ENCODE measurements at places on chromosomes 2 and 18.

DNA sequence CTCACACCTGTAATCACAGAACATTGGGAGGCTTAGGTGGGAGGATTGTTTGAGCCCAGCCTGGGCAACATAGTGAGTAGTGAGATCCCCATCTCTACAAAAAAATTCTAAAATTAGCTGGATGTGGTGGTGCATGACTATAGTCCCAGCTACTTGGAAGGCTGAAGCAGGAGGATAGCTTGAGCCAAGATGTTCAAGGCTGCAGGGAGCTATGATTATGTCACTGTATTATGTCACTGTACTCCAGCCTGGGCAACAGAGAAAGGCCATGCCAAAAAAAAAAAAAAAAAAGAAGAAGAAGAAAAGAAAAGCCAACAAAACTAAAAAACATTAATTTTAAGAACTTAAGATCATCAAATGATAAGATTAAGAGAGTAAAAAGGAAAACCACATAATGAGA, 17.4 kb upstream of the NCOA1 start:
- no peak overlapping the region for H3K4me3 ChIP-seq
- H3K36me3 ChIP-seq, result no peaks in the 10 kb centered on the region
- no peaks in the 10 kb centered on the region for H3K4me1 ChIP-seq
- no peak for DNase-seq

DNA sequence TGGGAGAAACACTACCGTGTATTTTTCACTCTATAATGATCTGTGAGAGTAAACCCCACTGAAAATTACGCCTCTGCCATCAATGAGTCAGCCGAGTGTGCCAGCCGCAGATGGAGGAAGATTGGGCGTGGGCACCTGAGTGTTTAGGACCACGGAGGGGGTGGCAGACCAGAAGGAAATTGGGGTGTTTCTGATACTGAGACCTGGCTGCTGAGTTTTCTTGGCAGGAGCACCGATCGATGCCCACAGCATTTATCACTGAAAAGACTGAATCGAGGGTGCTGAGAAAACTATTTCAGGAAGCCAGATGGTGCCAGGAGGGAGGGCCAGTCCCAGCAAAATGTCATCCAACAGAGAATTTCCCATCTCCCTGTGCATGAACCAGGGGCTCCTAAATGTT, 91.9 kb upstream of the TPO start:
- no peak overlapping the region for H3K27ac ChIP-seq
- no peaks in the 10 kb centered on the region for H3K36me3 ChIP-seq
- peaks cover 10% of the 10 kb centered on the region for H3K27me3 ChIP-seq
- H3K4me3 ChIP-seq, result no peak overlapping the region
- H3K4me1 ChIP-seq, result no peaks in the 10 kb centered on the region

DNA sequence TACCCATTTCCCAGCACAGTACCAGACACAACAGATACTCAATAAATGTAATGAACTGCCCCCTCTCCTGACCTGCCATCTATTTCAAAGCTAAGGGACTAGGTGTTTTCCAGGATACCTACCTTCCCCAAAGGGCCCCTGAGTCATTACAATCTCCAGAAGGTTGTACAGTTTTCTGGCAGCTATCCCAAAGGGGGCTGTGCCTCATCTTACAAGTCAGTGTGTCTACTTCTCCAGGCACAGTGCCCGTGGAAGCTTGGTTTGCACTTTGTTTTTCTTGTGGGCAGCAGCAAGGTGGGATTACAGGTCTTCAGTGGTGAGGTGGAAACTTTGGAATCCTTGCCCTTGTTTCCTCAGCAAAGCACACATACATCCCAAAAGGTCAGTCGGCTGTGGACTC, 62.8 kb upstream of the CYP26B1 start:
- no peaks in the 10 kb centered on the region for H3K4me1 ChIP-seq
- H3K27me3 ChIP-seq, result no peaks in the 10 kb centered on the region
- no peaks in the 10 kb centered on the region for H3K36me3 ChIP-seq
- no peak for DNase-seq

DNA sequence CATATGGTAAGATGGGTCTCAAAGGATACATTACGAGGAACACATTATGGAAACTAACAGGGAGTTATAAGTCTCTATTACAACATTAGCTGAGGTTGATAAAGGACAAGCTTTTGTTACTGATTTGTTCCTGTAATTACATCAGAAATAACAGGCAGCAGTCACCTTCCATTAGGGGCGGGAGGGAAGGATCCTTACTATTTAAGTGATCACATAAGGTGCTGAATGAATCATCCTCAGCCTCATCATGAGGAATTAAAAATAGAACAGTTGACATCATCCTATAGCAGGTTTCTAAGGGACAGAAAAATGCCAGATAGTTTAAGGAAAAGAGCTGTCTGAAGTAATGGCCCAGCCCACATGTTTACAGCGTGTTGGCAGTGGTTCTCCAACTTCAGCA, 86.9 kb upstream of the MGAT5 start:
- peaks cover 48% of the 10 kb centered on the region for H3K4me1 ChIP-seq
- no peak overlapping the region for H3K27ac ChIP-seq
- no peaks in the 10 kb centered on the region for H3K36me3 ChIP-seq
- no peak overlapping the region for H3K4me3 ChIP-seq

Measured in natural killer cell treated with Interleukin-12 subunit alpha and Interleukin-12 subunit beta and Interleukin-15 and Interleukin-18, amount 100 ng/mL, for 72 hours (primary cell).